SW480 (cell line): ENCODE measurements at places on chromosomes 6 and 20.

- DNase-seq = peak; percentile 16
These were observed 77.1 kb downstream of the JARID2 start for GRCh38 chr6:15322781-15323536.

DNA sequence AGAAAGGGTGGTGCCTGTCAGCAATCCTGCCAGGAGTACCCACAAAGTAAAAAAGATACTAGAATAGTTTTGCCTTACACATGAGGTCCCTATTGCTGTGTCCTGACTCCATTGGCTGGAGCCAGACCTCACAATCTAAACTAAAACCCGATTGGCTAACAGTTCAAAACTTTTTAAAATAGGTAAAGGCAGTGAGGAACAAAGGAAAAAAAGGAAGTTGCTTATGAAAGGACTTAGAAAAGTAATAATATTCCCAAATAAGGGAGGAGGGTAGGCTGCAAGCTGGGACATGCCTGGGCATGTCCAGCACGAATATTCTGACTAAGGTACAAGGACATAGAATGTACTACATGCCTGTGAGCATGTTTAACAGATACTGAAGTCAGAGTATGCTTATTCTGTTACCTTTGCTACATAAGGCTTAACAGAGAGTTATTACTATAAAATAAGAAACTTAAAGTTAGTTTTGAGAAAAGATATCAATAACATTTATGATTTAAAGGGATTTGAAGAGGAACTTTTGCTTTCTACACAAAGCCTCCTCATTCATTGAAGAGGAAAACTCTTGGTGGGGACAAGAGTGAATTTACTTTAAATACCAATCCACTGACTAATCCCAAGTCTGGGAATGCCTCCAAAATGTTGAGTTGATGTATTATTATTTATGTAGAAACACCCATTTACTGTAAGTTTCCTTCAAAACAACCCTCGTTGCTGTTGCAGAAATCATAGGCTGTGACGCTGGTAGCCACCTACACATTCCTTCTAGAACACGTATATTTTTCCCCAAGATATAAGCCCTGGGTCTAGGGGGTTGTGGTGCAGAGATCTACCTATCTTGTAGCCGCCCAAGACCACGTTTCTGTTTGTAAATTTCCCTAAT, 8.2 kb upstream of the MTHFD1L start:
- DNase-seq = peak; percentile 60

GRCh38 chr6:28988536-28989311, 16.4 kb downstream of the ZNF311 start:
- DNase-seq = peak; percentile 86

- no peak for DNase-seq
These were observed 193.5 kb downstream of the SLC24A3 start for GRCh38 chr20:19405958-19406357.

- DNase-seq = no peak
These were observed 39.1 kb upstream of the MROH8 start for GRCh38 chr20:37218441-37218840.
